ENCODE measurements at places on chromosomes 12 and 14.
A peak's percentile ranks its signal among the peaks of the same experiment; 100 is the strongest.

- DNase-seq: no peak
Observed at GRCh38 chr12:71158361-71158882, 623 bp upstream of the TSPAN8 start.

DNA sequence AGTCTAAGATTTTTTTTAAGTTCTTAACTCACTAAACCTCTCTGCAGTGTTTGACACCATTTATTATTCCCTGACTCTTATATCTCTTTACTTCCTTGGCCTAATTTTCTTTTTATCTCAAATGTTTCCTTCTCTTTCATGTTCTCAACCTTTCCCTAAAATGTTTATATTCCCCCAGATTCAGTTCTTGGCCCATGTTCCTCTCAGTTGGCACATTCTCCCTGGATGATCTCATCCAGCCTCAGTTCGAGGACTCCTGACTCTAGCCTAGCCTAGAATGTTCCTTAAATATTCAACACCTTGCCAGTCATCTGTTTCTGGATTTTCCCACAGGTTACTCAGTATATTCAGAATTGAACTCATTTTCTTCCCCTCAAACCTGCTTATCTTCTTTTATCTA is 81.3 kb downstream of the SCN8A start:
- no peak for DNase-seq

DNA sequence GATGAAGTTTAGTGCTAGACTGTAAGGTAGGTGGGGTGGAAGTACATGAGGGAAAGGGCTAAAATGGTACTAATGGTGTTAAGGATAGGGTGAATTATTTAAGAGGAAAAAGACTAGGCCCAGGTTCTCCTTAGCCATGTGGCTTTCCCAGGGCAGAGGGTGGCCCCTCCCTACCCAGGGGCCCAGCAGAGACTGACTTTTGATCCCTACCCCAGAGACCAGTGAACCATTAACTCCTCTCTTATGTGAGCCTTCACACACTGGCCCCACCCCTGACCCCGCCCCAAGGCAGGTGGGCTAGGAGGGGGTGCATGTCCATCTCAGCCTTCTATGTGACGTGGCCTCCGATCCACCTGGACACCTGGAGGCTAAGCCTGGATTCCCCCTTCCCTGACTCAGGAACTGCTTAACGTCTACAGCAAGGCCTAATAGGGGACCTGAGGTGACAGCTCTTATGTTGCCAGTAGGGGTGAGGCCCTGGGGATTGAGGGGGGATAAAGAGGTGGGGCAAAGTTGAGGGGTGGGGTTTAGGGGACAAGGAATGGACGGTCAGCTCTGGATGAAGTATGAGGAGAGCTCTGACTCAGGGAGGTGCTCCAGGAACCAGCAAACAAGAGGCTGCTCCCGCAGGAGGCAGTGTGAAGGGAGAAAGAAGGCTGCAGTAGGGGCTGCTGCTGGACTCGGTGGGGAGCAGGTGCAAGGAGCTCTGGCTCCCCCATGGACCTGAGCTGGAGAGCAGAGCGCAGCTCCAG is 757 bp downstream of the SLC39A5 start:
- DNase-seq: no peak

GRCh38 chr12:97640826-97641225 is 178.2 kb downstream of the RMST start:
- DNase-seq: no peak

DNA sequence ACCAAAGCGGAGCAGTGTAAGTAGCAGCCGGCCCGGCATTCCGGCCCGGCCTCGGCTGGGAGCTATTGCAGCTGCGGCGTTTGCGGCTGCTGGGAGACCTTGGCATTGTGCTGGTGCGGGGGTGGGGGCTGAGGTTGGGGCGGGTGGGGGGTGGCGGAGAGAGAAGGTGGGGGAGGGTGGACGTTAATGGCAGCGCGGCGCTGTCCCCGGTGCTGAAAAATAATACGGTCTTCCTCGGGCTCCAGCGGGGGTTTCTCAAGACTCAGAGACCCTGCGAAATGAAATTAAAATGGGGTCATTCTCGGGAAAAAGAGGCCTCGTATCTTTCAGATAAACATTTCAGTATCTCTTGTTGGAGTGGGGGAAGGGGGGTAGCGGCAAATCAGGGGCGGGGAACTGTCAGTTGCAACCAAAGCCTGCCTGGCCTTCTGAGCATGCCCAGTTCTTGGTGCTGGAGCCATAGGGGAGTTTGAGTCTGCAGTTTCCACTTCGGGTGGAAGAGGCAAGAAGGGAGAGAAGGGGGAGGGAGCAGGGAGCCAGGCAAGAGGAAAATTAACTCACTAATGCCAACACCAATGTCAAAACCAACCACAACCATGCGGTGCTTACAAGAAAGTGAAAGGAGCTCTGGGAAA is 414 bp downstream of the UNC79 start:
- DNase-seq: no peak

DNA sequence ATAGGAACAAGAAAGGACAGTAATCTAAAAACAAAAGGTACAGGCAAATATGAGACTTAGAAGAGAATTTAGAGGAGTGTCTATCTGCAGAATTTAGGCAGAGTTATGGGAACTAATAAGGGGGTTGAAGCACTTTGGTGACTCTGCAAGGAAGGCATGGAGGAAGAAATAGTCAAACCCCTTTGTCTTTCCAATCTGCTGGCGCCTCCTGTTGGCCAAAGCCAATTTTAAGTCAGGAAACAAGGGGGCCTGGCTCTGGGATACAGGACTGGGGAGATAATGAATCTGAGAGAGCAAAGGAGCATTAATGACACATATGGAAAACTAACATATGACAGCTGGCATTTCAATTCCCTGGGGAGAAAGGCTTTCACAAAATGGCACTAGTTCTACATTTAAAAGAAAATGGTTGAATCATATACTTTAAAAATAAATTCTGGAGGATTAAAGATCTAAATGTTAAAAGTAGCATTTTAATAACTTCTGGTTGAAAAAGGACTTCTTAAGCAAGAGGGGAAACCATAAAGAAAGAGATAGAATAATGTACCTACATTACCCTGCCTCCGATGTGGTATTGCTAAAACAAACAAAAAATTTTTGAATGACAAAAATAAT is 48.5 kb upstream of the CSRP2 start:
- DNase-seq: no peak

GRCh38 chr12:30696486-30696885 is 817 bp upstream of the IPO8 start:
- no peak for DNase-seq

DNA sequence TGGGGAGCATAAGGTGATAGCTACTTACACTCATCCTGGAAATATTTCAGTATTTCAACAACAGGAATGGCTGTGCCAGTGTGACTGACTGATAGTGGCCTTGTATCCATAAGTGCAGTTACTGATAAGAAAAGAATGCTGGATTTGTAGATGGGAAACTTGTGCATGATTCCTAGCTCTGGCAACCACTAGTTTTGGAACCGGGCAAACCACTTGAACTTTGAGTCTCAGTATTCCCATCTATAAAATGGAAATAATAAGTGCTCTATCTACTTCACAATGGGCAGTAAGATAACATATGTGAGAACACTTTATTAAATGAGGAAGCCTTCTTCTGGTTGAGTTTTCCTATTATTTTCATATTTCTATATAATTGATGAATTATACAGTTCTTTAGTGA is 77.2 kb downstream of the TPH2 start:
- DNase-seq: no peak

GRCh38 chr12:49624921-49625577 is 1.7 kb downstream of the PRPF40B start:
- no peak for DNase-seq

GRCh38 chr12:42213023-42213422 is 25.0 kb downstream of the YAF2 start:
- DNase-seq: no peak

DNA sequence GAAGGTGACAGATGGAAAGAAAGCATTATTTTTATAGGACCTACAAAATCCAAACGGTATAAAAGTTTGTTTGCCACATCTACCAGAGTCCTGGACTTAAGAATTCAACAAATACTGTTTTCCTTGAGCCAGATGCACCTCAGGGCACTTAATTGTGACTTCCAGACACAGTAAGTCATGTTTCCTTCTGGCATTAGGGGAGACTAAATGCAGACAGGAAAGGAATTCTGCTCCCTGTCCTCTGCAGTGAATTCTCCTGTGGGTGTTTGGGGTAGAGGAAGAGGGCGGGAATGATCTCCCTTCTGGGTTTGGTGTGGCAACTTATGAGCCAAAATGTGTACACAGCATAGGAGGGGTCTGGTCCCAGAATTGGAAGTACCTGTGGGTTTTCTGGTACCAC is 93.9 kb upstream of the ZDHHC17 start:
- no peak for DNase-seq

- no peak for DNase-seq
Observed at GRCh38 chr12:109679501-109680263, 33.9 kb upstream of the FAM222A start.

DNA sequence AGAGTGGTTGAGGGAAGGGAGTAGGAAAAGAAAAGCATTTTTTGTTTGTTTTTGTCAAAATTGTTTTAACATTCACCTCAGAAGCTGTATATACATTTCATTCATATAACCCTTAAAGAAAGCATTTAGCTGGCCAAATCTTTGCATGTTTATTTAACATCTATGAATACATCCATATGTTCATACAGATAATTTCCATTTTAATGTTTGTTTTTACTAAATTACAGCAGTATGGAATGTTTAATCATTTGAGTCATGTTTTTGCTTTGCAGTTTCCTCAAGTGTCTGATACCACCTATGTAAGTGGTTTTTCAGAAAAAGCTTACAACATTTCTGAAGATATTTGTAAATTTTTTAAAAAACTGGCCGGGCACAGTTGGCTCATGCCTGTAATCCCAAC is 84.3 kb upstream of the ATF1 start:
- no peak for DNase-seq

GRCh38 chr14:99562856-99563748 is 40.9 kb downstream of the CCDC85C start:
- DNase-seq: no peak

DNA sequence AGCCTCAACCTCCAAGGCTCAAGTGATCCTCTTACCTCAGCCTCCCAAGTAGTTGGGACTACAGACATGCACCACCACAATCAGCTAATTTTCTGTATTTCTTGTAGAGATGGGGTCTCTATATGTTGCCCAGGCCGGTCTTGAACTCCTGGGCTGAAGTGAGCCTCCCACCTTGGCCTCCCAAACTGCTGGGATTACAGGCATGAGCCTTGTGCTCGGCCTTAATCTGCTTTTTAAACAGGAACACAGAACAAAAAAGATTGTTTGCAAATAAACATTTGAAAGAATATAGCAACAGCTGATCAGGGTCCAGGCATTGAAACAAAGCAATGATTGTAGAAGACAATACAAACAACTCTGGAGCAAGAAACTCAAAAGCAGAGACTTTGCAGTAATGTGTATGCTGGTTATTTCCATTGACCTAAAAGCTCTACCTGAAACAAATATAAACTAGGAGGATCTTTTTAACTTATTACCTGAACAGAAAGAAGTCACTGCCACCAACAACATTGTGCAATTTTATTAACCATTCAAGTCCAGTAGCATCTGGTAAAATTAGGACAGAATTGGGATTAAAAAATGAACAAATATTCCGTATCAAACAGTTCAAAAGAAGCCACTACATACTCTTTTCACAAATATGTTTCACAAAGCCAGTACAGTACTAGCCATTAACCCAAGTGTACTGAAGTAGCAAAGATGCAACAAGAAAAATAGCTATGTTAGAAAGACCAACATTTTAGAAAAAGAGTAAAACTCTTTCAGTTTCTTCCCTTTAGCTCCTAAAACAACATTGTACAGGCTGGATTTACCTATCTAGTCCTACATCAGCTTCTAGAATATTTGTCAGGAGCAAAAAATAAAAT is 14.2 kb downstream of the AMN1 start:
- DNase-seq: no peak

DNA sequence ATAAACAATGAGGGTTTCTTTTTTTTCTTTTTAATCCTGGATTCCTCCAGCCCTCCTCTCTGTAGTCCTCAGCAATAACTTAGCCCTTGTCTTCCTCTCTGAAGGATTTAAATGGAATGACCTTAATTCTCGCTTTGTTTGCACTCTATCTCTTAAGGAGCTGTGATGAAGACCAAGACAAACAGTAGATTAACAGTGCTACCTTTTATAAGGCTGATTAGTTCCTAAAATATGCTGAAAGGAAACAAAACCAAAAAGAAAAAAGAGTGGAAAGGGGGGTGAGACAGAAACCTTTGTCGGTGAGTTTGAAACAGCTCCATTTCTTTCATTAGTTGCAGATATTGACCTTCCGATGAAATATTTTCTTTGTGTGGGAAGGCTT is 38.7 kb upstream of the PTCSC3 start:
- no peak for DNase-seq

DNA sequence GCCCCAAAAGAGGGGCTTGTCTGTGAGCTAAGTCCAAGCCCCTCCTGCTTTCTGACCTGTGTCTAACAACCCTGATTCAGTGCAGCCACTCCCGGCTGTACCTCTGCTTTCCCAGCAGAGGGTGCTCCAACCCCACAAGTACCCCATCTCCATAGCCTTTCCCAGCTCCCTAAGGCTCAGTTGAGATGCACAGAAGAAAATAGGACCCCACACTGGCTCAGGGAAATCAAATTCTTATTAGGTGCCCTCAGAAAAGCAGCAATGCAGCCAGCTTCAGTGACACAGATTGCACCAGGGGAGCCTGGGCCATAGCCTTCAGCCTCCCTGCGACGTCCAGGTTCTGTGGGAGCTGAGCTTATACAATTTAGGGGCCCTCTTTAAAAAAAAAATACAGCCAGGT is 49.9 kb downstream of the LRRC74A start:
- DNase-seq: peak; percentile 28

DNA sequence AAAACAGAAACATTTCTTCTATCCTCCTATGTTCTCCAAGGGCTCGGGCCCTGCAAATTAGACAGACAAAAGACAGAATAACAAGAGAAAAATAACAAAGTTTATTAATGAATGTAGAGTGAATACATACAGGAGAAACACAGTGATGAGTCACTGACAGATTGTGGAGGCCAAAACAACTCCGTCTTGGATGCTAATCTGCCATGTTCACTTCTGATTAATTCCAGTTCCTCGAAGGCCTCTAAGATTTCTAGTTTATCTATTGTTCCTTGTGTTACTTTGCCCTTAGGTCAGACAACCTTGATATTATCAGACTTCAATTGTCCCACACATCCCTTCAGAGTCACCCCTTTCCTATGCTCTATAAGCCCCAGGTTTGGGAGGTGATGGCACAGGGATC is 26.8 kb upstream of the NEDD1 start:
- DNase-seq: no peak

DNA sequence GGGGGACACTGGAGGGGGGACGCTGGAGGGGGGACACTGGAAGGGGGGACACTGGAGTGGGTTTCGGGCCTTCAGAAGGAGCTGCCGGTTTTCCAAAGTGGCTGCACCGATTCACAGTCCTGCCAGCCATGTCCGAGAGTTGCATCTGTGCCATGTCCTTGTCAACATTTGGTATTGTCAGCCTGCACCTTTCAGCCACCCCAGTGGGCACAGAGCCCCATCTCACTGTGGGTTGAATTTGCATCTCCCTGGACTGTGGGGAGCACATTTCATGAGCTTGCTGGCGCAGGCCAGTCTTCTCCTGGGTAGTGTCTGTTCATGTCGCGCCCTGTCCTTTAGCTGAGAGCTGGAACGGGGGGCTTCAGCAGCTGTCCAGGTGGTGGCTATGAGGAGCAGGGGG is 72.7 kb downstream of the GALNT9 start:
- no peak for DNase-seq

All from amniotic stem cell (primary cell).